ENCODE measurements at places on chromosomes 7 and 10.

DNA sequence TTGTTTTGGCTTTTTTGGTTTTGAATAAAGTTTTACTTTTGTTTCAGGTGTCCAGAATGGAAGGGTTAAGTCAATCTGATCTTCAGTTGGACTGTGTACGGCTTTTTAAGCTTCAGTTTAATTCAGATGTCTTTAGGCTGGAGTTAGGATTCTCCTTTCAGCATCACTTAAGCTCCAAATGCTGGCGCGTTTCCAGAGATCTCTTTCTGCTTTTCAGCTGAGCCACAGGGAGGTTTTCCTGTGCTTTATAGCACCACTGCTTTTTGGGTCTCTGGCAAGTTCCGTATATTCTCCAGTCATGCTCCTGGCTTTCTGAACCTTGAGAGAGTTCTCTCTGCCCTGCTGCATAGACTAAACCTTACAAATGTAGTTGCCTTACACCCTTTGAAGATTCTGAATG is 60.0 kb downstream of the VTI1A start:
- no peak for DNase-seq

GRCh38 chr7:70838292-70838907 is 293.5 kb upstream of the GALNT17 start:
- DNase-seq = no peak

DNA sequence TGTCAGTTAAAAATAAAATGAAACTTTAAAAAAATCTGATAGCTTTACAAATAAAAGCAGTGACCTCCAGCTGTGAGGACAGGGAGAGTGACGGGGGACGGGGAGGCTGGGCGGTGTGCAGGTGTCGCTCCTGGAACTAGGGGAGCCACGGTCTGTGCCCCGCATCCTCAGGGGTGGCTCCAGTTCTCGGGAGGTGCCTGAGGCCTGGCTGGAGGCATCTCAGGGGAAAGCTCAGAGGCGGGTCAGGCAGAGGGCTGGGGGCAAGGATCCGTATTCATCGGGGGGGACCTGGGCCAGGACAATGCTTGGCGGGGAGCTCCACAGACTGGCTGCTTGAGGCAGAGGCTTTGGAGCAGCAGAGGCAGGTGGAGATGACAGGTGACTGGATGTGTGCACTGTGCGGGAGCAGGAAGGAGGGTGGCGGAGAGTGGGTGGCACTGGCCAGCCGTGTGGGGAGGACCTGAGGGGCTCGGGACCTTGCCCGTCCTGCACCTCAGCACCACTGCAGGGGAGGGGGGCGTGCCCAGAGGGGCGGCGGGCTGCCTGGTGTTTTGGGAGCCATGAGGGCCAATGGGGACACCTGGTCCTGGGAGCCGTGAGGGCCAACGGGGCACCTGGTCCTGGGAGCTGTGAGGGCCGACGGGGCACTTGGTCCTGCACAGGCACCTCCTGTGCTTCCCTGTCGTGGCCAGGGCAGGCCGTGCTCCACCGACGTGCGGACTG is 13.2 kb downstream of the PWWP2B start:
- no peak for DNase-seq

GRCh38 chr7:47557694-47558670 is 23.9 kb downstream of the TNS3 start:
- DNase-seq = no peak

DNA sequence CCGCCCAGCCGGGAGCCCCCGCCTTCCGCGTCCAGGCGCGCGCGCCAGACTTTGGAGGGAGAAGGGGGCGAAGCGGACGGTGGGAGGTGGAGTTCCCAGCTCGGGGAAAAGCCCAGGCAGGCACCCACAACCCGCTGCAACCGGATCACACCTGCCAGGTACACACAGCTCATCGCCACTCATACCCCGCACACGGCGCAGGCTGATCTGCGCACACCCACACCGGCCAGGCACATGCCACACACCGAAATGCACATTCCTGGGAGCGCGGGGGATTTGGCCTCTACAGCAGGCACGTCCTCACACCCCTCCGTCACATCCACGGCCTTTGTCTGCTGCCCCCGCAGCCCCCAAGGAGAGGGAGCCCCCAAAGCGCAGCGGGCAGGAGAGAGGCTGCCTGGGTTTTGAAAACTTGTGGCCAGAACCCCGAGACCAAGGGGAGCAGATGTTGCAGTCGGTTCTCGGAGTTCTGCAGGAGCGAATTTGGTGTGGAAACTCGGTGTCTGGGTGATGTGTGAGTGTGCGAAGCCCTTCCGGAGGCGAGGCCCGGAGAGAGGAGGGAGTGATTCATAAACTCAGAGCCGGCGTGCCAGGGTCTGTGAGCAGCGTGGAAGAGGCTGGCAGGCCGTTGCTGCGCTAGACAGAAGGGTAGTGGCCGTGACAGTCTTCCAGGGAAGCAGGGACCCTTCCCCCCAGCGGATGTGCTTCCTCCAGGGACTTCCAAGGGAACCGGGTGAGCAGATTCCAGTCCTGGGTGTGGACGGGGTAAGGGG is 734 bp downstream of the CHST3 start:
- no peak for DNase-seq

GRCh38 chr7:95267754-95268153 is 56.6 kb downstream of the PON1 start:
- no peak for DNase-seq

- peak; percentile 29 for DNase-seq
Measured at GRCh38 chr10:62732841-62733653, 71.5 kb upstream of the ADO start.

DNA sequence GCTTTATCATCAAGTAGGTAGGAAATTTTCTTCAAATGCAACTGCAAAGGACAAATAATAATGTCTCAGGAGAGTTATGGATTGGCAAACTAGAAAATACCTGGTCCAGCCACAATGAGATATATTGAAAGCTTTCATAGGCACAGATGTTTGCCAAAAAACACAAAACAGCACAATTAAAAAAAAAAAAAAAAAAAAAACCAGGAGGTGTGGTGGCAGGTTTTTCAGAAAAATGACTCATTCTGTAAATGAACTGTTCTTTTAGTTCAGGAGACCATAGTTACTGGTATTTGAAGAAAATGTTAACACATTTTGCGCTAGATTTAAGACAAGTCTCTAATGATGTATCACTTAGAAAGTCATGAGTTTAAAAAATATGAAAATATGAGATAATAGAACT is 55.0 kb upstream of the JCAD start:
- no peak for DNase-seq

DNA sequence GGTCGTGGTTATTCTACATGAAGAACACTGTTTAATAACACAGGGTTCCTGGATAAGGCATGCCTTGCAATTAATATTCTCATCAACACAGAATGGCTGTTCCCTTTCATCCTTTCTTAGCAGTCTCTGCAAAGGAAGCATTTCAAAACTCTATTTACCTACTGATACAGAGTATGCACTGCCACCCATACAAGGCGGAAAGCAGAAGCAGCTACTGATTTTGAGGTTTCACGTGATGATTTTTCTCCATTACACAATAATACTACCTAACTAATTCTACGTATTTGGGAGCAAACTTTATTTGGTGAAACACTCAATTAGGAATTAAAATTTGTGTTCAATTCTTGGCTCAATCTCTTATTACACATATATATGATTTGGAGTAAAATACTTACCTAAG is 43.0 kb upstream of the COL1A2 start:
- DNase-seq = no peak

DNA sequence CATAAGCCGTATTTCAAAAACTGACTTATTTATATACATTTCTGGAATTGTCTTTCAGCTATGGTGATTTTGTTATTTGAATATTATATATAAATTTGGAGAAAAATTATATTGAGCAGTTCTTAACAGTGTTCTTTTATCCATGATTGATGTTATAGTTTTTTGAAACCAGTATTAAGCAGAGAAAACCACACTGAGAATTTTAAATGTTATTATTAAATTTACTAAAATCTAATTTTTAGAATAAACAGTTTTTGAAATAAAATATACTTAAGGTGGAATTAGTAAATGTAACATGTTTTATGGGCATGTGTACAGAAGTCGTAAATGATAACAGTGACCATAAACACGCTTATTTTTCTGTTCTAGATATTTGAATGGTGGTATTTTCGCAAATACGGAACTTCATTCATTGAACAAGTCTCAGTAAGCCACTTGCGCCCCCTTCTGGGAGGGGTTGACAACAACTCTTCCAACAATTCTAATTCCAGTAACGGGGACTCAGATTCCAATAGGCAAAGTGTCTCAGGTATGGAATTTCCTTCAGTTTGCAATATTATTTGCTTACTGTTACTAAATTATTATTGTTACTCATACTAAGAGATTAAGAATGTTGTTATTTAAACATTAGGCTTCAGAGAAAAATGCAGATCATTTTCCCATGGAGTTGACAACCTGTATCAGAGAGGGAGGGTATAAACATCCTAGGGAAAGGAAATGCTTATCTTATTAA is 166.1 kb downstream of the ST7 start:
- peak; percentile 55 for DNase-seq

DNA sequence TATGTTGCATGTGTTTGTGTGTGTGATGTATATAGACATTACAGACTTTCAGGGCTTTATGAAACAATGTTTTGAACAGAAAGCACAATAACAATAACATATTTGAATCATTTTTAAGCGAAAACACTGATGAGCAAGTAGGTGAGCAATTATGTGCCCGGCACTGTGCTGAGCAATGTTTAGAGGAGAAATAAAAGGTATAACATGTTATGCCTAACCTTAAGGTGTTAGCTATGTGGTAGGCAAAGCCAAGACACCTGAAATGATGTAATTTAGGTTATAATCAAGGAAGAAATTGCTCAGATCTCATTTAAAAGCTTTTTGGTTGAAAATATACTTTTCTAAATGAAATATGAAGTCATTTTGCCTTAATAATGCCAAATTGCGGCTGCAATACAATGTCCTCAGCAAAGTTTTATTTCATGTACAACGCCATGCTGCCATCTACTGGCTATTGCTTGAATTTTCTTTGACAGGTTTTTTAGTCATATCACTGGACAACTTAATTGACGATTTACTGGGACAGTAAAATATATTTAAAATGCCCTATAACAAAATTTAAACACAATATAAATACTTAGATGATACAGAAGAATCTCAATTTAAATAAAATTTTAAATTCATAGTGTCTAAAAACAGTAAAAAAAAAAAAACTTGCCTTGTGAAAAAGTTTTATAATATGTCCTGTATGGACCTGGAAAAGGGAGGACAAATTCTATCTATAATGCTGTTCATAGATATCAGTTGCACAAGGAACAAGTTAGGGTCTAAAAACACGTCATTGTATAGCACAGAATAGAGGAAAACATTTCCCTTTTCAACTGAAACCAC is 131.1 kb upstream of the CDK1 start:
- peak; percentile 68 for DNase-seq

DNA sequence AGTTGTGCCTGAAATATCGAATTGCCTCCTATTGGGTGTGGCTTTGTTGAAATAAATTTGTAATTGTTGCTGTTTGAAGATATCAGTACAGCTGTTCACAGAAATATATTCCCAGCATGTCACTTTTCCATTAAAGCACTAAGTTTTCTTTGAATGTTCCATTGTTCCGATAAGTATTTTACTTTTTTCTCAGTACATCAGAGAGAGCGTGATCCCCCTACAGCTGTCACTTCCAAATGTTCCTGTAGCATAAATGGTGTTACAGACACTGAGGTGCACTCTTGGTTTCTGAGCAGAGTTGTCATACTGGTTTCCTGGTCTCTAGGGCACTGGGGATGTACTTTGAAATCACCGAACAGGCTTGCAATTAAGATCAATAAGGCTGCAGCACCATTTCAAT is 189.2 kb downstream of the CCSER2 start:
- no peak for DNase-seq

- peak; percentile 43 for DNase-seq
Measured at GRCh38 chr7:88927-89231, 103.5 kb upstream of the FAM20C start.

GRCh38 chr7:23332193-23332592 is 33.1 kb downstream of the MALSU1 start:
- no peak for DNase-seq

GRCh38 chr7:21377545-21377944 is 50.3 kb upstream of the SP4 start:
- DNase-seq = no peak

GRCh38 chr7:100154651-100155491 is 3.7 kb downstream of the TRAPPC14 start:
- no peak for DNase-seq

DNA sequence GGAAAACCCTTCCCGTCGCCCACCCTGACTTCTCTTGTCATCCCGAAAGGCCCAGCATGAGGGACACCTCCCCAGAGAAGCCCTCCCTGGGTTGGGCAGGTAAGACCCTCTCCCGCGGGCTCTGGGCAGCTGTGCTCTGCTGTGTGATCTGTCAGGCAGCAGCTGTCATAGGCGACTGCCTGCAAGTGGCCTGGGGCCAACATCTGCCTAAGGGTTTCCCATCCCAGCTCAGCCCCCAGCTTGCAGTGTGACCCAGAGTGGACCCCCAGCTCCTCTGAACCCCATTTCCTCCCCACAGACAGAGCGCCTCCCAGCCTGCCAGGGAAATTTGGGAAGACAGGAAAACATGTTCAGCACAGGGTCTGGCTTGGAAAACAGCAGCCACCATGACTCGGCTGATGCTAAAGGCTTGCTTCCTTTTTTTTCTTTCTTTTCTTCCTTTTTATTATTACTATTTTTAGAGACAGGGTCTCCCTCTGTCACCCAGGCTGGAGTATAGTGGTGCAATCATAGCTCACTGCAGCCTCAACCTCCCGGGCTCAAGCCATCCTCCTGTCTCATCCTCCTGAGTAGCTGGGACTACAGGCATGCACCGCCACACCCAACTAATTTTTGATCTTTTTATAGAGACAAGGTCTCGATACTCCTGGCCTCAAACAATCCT is 18.3 kb upstream of the TNRC18 start:
- no peak for DNase-seq

- DNase-seq = no peak
Measured at GRCh38 chr7:83610649-83611304, 38.2 kb downstream of the SEMA3E start.

DNA sequence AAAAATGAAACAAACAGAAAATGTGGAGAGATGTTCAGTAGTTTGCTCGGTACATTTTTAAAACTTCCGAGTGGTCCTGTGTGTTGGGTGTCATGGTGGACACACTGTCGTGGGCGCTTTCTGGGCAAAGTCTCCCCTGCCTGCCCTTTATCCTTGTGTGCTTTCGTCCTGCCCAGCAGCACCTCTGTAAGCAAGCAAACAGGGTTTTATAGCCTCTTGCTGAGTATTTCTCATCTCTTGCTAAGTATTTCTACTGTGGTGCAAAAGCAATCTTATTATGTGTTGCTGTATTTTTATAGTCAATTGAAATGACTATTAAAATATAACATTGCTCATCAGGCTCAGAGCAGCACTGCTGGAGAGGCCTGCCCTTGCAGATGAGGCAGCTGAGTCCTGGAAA is 48.7 kb downstream of the DOCK1 start:
- no peak for DNase-seq

DNA sequence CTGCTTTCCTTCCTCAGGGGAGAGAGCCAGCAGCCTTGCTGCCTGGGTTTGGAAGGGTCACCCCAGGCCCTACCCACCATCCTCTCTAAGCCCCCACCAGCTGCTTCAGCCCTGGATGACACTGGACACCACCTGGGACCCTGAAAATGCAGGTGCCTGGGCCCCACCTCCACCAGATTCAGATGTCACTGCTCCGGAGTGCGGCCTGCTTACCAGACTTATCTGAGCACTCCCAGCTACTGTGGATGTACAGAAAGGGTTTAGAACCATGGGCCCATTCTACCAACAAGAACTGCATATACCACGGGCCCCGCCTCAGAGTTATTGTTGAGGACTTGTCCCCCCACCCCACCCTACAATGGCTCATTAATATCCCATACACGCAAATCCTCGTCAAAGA is 172.3 kb downstream of the PTPRN2 start:
- no peak for DNase-seq

Measured in stimulated activated effector memory CD8-positive, alpha-beta T cell treated with anti-CD3 and anti-CD28 coated beads, Interleukin-12 subunit alpha, Interleukin-12 subunit beta, amount 100 ng/mL, for 72 hours (primary cell).